ENCODE measurements at places on chromosomes 5 and 9.

- no peak for DNase-seq
These were observed 81.4 kb downstream of the PGM5 start for GRCh38 chr9:68437785-68438184.

DNA sequence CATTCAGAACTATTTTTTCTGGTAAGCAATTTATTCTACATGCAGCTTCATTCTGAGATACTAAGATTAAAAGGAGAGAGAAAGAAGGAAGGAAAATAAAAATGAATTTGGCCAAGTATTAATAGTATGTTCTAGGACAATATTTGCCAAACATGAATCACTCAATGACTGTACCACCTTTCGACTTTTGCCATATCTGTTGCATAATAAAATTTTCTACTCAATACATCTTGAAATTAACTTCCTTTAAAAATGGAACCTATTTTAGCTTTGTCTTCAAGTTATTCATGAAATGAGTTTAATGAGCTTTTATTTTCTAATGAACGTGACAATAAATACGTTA lies 111.8 kb downstream of the MARCHF3 start:
- no peak for DNase-seq

DNA sequence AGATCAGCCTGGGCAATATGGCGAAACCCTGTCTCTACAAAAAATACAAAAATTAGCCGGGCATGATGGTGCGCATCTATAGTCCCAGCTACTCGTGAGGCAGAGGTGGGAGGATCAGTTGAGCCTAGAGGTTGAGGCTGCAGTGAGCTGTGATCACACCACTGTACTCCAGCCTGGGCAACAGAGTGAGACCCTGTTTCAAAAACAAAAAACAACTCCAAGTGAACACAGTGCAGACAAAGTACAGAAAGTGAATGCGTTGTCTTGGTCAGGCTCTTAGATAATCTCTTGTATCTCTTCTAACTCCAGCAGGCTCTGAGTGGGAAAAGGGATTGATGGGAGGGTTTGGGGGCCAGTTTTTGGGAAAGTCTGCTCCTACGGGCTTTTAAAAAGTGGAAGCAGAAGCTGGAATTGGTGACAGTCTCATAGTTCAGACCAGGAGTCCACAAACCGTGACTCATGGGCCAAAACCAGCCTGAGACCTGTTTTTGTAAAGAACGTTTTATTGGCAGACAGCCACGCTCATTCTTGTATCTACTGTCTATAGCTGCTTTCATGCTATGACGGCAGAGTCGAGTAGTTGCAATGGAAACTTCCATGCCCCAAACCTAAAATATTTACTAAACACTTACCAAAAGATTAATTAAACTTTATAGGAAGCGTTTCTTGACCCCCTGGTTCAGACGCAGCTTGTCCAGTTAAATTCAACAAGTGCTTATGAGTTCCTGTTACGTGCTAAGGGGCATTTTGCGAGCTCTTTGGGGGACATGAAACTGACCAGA lies 32.9 kb downstream of the NDST1 start:
- DNase-seq = no peak

GRCh38 chr5:141735823-141736222 lies 53.8 kb upstream of the ARAP3 start:
- DNase-seq = no peak

- no peak for DNase-seq
These were observed 3.0 kb upstream of the ITGA1 start for GRCh38 chr5:52784737-52785136.

- no peak for DNase-seq
These were observed 86.8 kb upstream of the CDH6 start for GRCh38 chr5:31106691-31107090.

GRCh38 chr9:77773381-77773780 lies 125.3 kb upstream of the GNA14 start:
- DNase-seq = no peak

GRCh38 chr5:154962494-154962893 lies 21.6 kb downstream of the MRPL22 start:
- DNase-seq = no peak

DNA sequence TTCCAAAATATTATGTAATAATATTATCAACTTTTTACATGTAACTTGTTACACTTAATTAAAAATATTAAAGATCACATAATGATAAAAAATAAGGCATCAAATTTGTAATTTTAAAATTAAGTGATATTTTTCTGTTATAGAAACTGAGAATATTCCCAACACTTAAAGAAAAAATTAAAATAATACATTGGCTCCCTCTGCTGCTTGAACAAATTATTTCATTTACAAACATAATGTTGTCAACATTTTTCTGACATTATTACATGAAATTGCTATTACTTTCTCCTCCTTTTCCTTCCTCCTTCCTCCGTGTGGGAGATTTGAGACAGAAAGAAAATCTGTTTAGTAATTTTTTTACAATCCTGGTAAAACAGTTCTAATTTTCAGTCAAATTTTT lies 42.3 kb downstream of the RNF180 start:
- no peak for DNase-seq

- DNase-seq = peak; percentile 7
These were observed 92.8 kb downstream of the SNX18 start for GRCh38 chr5:54610197-54610944.

GRCh38 chr9:38177680-38178079 lies 108.7 kb upstream of the SHB start:
- DNase-seq = no peak

- no peak for DNase-seq
These were observed 22.4 kb downstream of the EFCAB9 start for GRCh38 chr5:172216345-172216744.
